NCI-H1092 (cell line): ENCODE measurements at places on chromosomes 13 and 19.

DNA sequence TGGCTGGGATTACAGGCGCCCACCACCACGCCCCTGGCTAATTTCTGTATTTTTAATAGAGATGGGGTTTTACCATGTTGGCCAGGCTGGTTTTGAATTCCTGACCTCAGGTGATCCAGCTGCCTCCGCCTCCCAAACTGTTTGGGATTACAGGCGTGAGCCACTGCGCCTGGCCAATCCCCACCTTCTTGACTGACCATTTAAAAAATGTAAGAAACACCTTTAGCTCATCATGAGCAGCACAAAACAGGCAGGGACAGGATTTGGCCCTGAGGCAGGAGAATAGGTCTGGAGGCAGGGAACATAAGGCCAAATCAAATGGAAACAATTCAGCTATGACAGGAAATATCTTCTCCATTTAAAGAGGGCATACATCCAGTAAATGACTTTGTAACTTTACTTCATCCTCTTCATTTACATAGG, 1.4 kb upstream of the MPV17L2 start:
- no peak for DNase-seq

- no peak for DNase-seq
Observed at GRCh38 chr19:54523403-54523802, 20.8 kb downstream of the LAIR2 start.

DNA sequence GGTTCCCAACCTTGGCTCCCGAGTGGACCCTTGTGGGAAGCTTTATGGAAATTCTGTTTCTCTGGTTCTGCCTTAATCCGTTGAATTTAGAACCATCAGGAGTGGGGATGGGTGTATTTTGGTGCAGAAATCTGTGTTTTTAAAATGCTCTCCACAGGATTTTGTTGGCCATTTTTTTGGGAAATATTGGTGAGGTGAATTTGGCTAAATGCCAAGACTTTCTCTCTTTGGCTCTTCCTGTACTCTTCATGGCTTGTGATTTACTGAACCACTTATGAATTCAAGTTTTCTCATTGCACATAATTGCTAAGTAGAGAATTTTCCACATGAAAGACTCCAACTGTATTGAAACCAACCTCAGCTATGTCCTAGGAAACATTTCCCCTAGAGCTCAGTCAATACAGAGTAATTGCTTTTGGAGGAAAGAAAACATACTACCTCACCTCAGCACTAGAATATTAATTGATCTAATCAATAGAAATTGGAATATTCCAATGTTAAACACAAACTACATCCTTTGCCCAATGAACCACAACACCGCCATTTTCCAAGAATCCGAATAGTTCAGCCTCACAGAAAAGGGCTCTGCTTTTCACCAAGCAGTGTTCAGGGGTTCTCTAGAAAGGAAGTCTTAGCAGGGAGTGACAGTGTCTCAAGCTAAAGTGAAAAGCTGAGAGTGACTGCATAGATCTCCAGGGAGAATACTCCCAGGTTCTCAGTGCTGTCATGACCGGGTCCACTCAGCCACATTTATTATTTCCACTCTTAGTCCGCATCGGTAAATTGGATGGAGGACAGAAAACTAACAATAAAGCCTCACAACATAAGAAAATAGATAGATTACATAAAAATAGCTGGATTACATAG, 60.3 kb downstream of the ERCC5 start:
- no peak for DNase-seq

DNA sequence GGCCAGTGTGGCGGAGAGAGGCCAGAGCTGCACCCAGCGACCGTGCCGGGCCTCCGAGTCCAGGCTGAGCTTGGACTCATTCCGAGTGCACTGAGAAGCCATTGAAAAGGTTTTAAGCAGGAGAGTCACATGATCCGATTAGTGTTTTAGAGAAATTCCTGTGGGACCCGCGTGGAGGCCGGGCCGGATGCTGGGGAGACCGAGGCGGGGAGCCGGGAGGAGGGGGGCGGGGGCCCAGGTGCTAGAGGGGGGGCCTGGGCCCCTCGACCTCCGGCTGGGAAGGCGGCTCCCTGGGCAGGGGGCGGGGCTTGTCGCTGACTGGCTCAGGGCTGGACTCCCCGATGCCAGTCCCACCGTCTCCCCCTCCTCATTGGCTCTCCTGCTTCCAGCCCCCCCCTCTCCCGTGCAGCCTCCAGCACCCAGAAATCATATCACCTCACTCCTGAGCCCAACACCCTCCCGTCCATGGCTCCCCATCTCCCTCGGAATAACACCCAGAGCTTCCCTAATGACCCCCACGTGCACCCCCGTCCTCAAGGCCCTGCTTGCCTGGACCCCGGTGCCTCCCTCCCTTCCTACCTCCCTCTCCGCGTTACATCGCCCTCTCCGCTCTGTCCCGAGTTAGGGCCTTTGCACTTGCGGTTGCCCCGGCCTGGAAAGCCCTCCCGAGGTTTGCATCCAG, 5.2 kb upstream of the ZNF579 start:
- peak; percentile 63 for DNase-seq

GRCh38 chr13:88919970-88920628, 1248.9 kb downstream of the SLITRK5 start:
- no peak for DNase-seq

DNA sequence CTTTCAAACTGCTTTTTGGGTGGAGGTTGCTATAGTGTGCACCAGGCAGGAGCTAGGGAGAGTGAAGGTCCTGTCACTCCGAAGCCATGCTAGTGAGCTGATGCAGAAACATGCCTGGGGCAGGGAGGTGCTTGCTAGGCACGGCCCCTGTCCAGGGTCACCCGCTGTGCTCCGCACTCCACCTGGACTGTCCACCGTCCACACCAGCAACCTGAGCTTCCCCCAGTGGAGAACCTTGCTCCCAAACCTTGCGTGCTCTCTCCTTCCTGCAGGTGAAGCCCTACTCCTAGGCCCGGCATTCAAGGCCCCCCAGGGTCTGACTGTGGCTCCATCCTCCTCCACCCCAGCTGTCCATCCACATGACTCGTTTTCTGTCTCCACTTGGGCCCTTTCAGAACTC, 12.3 kb downstream of the SLC15A1 start:
- no peak for DNase-seq

DNA sequence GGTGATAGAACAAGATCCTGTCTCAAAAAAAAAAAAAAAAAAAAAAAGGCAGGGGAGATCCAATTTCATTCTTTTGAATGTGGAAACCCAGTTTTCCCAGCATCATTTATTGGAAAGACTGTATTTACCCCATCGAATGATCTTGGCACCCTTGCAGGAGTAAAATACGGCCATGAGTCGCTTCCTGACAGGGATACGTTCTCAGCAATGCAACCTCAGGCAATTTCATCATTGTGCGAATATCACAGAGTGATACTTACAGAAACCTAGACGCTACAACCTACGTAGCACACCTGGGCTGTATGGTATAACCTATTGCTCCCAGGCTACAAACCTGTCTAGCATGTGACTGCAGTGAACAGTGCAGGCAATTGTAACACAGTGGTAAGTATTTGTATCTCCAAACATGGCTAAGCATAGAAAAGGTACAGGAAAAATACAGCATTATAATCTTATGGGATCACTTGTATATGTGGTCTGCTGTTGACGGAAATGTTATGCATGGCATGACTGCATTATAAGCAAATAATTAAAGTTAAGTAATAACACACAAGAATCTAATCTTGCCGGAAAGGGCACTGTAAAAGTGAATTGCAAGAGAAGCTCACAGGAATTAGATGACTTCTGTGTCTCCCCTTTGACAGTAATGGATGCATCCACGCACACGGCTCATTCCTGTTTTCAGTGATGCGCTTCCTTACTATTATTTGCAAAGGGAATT, 24.1 kb downstream of the RFX2 start:
- no peak for DNase-seq

DNA sequence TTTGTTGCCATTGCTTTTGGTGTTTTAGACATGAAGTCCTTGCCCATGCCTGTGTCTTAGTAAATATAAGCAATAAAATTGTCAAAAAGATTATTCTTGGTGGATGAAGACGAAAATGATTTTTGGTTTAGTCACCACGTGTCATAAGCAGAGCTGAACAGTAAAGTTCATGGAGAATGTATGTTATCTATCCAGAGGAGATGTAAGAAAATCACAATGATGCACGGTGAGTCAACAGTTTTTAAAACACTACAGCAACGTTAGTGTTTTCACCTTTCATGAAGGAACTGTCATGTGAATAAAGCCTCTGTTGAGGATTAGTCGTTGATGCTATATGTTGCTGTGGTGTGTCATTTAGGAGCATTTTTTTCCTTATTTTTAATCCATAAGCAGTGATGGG, 137.6 kb downstream of the GPC6 start:
- no peak for DNase-seq

DNA sequence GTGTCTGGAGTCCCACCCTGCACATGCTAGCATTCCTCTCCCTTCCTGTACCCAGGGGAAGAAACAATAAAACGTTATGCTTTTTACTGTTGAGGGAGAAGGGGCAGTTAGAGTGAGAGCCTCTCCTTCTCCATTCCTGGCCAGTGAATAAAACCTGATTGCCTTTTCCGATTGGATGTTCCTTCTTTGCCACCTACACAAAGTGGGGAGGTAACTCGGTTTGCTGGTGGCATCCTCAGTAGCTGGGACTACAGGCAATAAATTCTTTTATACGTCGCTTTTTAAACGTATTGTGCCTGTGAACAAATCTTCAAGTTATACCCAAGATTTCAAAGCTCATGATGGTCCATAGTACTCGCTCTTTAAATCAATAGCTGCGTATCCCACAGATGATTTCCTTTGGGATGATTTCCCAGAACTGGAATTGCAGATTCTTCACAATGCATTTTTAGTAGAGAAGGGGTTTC, 660 bp upstream of the MVB12A start:
- no peak for DNase-seq

GRCh38 chr19:11073568-11073967, 15.7 kb upstream of the LDLR start:
- DNase-seq, result no peak

GRCh38 chr13:33723772-33724435, 94.0 kb upstream of the RFC3 start:
- peak; percentile 67 for DNase-seq

GRCh38 chr13:33349986-33350826, 64.7 kb upstream of the STARD13 start:
- DNase-seq, result no peak

- DNase-seq, result no peak
Observed at GRCh38 chr13:111066544-111066943, 48.6 kb upstream of the ARHGEF7 start.

GRCh38 chr13:110400786-110401533, 93.9 kb downstream of the COL4A2 start:
- no peak for DNase-seq

DNA sequence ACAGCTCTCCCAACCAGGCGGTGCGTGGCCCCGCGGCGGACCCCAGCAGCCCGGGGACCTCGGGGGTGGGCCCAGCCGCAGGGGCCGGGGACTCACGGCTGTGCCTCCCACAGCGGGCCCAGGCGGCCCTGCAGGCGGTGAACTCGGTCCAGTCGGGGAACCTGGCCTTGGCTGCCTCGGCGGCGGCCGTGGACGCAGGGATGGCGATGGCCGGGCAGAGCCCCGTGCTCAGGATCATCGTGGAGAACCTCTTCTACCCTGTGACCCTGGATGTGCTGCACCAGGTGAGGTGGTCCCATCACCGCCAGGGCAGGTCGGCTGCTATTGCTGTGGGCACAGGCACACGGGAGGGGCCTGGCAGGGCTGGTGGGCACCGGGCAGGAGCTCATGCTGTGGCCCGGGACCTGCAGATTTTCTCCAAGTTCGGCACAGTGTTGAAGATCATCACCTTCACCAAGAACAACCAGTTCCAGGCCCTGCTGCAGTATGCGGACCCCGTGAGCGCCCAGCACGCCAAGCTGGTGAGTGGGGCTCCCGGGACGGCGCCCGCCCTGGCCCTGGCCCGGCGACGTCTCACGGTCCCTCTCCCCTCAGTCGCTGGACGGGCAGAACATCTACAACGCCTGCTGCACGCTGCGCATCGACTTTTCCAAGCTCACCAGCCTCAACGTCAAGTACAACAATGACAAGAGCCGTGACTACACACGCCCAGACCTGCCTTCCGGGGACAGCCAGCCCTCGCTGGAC, 7.3 kb downstream of the PTBP1 start:
- DNase-seq, result no peak

GRCh38 chr13:50453188-50453587, 390.3 kb downstream of the DLEU7 start:
- no peak for DNase-seq

DNA sequence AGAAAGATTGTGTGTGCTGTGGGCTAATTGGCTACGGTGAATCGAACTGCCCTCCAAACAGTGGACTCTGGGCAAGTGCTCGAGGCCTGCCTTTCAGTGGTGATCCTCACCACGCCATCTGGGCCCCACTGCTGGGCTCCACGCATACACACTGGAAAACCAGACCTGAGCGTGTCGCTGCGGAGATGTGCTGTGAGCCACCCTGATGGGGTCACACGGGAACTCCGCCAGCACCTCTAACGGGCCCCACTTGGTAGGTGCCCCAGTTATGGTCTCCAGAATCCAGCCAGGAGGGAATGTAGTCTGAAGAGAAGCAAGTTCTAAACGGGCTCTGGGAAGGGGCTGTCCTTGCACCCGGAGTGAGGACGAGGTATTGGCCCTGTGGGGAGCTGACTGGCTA, 39.3 kb downstream of the C13orf46 start:
- DNase-seq, result no peak

DNA sequence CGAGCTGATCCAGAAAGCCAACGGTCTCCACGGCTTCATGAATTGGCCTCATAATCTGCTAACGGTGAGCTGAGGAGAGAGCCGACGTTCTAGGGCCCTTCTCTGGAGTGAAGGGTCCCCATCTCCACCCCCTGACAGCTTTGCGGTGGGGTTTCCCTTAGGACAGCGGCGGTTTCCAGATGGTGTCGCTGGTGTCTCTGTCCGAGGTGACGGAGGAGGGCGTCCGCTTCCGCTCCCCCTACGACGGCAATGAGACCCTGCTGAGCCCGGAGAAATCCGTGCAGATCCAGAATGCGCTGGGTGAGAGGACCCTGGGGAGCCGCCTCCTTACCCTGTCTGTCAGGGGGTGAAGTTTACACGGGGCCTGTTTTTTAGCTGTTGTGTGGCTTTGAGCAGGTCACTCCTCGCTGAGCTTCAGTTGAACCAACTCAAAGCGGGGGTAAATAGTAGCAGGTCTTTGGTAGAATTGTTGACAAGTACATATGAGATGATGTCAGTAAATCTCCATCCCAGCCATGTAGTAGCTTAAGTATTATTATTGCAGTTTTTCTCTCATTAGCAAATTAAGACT, 801 bp downstream of the QTRT1 start:
- no peak for DNase-seq

DNA sequence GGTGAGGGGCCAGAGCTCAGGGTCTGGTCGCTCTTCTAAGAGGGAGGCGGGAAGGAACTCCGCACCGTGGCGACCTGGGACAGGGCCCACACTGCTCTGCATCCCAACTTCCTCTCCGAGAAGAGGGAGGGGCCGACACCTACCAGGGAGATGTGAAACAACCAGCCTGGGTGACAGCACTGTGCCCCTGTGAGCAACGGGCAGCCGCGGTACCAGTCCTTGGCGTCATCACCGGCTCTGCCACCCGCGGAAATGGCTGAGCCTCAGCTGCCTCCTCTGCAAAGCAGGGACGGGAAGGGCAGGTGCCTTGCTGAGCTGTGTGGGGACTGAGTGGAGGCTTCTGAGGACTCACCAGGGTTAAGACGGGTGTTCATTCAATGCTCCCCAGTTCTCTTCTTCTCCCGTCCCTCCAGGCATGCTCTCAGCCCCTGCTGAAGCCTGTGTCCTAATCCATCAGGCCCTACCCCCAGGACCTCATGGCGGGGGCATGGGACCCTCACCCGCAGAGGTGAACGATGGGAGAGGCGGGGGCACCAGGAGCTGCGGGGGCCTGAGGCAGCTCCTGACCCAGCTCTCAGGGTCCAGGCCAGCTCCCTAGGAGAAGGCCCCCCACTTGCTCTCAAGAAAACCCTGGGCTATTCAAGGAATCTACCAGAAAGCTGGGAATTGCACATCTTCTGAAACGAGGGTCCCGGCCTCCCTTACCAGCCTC, 9.3 kb downstream of the ZNF787 start:
- DNase-seq, result no peak
